ENCODE measurements at places on chromosomes 3 and 15.

GRCh38 chr15:25909806-25910205 is 46.7 kb upstream of the ATP10A start:
- DNase-seq, result no peak

DNA sequence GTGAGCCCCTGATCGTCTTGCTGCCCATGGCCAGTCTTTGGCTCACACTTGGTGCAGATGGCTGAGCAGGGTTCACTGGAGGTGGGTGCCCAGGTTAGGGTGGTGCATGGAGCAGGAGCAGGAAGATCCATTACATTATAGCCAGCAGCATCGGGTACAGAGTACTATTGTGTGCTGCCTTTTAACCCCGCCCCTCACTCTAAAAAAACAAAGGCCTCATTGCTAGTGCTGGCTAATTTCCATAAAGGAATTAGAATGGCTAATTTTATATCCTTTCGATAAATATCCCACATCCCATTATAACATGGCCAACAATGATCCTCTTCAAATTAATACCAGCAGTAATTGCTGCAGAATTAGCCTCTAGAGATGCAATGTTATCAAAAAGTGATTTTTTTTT is 45.8 kb upstream of the PPP4R2 start:
- DNase-seq, result no peak

GRCh38 chr3:182717216-182717615 is 76.1 kb upstream of the ATP11B start:
- no peak for DNase-seq

DNA sequence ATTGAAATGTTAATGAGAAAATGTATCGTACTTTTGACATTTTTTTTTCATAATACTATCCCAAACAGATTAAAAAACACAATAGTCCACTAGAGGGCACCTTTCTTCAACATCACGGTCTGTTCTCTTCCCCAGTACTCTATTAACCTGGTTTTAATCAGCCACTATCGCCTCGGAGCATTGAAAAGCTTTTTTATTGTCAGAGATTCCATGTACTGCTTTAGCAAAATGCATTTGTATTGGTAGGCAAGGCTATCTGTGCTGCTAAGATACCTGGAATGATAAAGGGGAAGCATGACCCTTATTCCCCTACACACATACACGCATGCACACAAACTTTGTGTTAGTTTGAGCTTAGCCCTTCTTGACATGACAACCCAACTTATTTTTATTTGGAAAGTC is 160.1 kb upstream of the IL12A start:
- peak; percentile 15 for DNase-seq

DNA sequence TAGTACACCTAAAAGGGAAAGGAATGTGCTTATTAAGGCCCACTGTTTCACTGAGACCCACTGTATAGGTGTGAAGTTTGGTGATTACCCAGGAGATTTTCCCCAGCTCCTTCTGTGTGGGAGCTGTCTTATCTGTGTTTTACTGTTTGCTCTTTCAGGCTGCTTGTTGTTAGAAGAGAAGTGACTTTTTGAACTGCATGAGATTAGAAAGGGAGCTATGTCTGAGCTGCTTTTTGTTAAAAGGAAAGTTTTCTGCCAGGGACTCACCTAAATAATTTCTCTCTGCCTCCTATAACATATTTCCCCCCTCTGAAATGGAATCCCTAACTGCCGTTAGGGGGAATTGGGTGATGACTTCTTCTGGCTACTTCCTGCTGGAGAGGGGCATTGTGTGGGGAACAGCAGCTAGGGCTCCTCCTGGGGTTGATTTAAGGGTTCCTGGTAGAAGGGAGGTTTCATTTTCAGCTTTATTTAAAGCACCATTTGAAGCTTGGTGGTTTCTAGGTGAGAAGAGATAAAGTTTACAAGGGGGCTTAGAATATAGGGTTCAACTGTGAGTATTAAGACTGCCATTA is 77.1 kb upstream of the ATP11B start:
- DNase-seq, result no peak

DNA sequence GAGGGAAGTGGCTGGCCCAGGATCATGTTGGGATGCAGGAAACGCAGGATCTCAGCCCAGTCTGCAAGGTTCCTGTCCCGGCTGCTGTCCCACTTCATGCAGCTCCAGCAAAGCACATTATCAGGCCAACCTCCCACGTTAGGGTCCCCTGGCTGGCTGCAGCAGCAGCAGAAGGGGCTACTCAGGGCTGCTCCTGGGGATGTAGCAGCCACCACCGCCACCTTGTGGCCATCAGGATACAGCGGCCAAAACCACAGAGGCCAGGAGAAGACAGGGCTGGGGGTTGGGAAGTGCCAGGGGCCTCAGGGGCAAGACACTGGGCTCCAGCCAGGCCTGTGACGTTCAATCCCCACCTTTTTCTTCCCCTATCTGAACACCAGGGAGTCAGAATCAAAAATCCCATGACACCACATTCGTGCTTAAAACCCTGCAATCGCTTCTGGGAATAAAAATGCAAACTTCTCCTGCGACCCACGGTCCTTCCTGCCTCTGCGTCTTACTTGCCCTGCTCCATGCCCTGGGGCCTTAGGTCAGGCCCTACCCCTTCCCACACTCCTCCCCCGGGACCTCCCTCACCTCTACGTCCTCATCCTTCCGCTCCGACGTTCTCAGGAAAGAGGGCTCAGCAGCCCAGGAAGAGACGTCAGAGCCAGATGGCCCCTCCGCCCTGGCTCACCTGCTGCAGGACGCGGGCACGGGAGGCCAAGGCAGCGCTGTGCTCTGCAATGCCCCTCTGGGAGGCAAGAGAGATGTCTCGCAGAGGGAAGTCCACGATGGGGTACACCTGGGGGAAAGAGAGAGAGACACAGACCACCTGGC is 21.5 kb downstream of the SSUH2 start:
- peak; percentile 29 for DNase-seq

GRCh38 chr3:171390051-171390941 is 69.9 kb downstream of the TNIK start:
- DNase-seq, result no peak

GRCh38 chr15:85755471-85755870 is 39.3 kb downstream of the KLHL25 start:
- DNase-seq, result no peak

DNA sequence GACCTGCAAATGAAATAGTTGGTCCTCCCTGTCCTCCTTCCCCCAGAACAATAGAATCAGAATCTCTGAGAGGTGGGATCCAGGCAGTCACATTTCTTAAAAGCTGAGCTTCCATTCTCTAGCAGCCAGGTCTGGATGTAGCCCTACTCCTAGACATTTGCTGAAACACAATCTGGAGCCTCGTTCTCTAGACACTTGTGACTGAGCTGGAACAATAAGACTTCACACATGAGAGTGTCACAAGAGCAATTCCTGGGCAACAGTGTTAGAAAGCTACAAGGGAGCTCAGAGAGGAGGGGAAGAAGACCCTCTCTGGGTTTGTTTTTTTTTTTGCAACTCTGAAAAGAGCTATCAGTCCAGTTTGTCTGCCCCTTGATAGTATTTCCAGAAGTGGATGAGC is 14.5 kb downstream of the CORO2B start:
- DNase-seq, result no peak

DNA sequence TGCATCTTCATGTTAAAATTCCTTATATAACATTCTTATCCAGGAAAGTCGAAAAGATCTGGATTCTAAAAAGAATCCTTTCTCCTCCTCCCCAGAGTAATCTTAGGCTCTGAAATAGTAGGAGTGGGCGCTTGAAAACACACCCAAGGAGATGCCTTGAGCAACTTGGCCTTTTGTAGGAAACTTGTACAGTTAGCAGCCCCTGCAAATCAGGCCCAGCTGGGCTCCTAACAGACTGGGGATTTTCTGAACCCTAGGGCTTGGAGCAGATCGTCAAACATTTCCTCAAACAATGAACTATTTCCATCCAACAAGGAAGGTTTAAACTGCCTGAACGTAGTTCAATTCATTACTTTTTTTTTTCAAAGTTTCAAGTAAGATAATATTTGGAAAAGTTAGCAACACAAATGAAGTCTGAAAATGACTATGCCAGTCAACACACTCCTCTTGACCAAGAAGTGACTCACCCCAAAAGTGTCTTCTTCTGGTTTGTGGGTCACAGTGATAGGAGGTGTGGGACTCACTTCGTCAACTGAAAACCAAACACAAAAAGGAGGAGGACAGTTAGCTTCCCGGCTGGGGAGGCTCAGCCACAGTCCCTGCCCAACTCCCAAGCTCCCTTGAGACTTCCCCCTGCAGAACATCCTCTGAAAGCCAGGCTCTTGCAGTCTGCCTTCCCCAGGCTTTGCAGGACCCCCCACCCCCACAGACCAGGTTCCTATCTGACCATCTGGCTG is 129.7 kb downstream of the NTRK3 start:
- peak; percentile 41 for DNase-seq

DNA sequence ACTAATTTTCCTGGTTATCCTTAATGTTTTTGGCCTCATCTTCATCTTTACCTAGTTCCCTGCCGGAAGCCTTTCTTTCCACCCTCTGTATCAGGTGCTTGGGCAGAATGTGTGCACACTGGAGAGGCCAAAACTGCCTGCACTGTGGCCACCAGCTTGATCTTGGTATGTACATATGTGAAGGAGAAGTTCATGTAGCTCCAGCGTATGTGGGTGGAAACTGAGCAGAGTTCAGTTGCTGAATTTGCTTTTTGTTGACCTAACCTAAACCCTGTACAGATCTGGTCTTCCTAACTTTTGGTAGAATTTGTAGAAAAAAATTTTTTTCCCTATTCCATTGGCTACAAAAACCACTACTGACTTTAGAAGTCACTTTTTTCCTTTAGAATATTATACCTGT is 65.9 kb upstream of the IGSF10 start:
- no peak for DNase-seq

DNA sequence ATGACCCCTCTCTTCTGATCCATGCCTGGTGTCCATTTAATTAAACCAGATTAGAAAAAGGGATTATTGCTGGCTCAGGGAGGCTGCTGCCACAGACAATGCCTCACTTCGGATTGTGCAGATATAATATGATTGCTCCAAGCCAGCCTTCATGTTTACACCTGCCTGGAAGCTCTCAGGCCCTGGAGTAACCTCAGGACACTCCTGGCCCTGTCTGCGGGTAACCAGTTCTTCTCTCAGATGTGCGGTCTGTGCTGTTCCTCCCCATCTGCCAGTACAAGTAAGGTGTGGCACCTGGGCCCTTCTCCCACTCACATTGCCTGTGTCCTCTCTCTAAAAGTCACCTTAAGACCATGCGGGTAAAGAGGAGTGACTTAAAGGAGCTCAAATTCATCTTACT is 8.8 kb upstream of the GOLGA8J start:
- no peak for DNase-seq

GRCh38 chr15:40310001-40310959 is 2.5 kb upstream of the PLCB2 start:
- DNase-seq, result peak; percentile 71

DNA sequence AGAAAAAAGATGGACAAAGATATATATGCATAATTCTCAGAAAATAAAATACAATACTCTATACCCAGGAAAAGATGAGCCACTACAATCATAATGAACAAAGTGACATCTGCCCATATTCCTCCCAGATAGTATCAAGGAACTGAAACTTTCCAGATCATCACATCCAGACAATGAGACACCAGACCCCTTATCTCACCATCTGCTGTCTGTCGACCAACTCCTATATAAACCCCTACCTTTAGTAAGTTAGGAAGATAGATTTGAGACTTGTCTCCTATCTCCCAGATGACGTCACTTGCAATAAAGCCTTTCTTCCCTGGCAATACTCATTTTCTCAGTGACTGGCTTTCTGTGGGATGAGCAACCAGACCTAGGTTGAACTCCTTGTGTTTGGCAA is 1071.6 kb downstream of the PLOD2 start:
- no peak for DNase-seq

- DNase-seq, result no peak
These were observed 416.5 kb downstream of the PLCL2 start for GRCh38 chr3:17301271-17301670.

DNA sequence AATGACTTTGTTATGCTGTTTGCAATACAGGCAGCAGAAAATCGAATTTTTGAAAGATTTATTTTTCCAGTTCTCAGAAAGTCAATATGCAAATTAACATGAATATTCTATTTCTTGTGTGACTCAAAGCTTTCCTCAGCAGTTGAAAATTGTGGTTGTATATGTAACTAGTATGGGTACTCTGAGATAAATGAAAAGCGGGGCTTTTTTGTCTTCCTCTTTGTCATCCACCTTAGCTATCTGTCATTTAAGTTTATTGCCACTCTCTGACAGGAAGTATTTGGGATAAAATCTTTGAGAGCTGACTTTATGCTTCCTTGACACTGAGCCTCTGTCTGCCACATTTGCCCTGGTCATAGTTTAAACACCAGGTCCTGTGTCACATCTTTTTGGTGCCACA is 91.5 kb downstream of the ATG7 start:
- DNase-seq, result peak; percentile 56

DNA sequence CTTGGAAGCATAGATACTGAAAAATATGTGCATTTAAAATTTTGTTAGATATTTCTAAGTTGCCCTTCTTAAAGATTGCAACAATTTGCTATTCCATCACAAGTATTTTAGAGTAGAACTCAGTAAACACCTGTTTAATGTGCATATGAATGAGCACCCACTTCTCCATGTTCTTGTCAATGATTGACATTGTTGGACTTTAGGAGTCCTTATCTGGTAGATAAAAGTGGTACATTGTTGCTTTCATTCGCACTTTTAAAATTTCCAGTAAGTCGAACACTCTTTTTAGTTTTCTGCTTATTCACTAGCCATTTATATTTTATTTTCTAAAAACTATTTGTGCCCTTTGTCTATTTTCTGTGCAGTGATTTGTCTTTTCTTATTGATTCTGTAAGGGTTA is 478.3 kb downstream of the SOX2 start:
- DNase-seq, result no peak

- DNase-seq, result peak; percentile 81
These were observed 83.9 kb upstream of the MYO5C start for GRCh38 chr15:52379395-52380106.

GRCh38 chr15:56492791-56493555 is 28.0 kb upstream of the MNS1 start:
- no peak for DNase-seq

GRCh38 chr3:114005481-114005880 is 50.8 kb downstream of the CCDC191 start:
- DNase-seq, result no peak

- peak; percentile 77 for DNase-seq
These were observed 1.7 kb upstream of the SLC2A2 start for GRCh38 chr3:171028025-171028778.

GRCh38 chr15:88954431-88955277 is 41.5 kb upstream of the MFGE8 start:
- no peak for DNase-seq

- DNase-seq, result no peak
These were observed 578 bp upstream of the CEMIP start for GRCh38 chr15:80778621-80778963.

GRCh38 chr3:122002611-122003010 is 19.4 kb downstream of the ILDR1 start:
- DNase-seq, result no peak
